ENCODE measurements at places on chromosomes 3 and 15.

- no peak overlapping the region for H3K27ac ChIP-seq
- no peak overlapping the region for H3K4me3 ChIP-seq
- H3K4me1 ChIP-seq: no peaks in the 10 kb centered on the region
- H3K27me3 ChIP-seq: peaks cover 9% of the 10 kb centered on the region
These were observed 210.0 kb upstream of the IGF1R start for GRCh38 chr15:98438326-98438725.

GRCh38 chr3:128882719-128883118 is 3.3 kb downstream of the ACAD9 start:
- peaks cover 46% of the 10 kb centered on the region for H3K4me1 ChIP-seq
- peaks cover 43% of the 10 kb centered on the region for H3K36me3 ChIP-seq
- peak overlapping the region; percentile 24 for H3K27ac ChIP-seq
- H3K27me3 ChIP-seq: no peaks in the 10 kb centered on the region
- no peak for DNase-seq

DNA sequence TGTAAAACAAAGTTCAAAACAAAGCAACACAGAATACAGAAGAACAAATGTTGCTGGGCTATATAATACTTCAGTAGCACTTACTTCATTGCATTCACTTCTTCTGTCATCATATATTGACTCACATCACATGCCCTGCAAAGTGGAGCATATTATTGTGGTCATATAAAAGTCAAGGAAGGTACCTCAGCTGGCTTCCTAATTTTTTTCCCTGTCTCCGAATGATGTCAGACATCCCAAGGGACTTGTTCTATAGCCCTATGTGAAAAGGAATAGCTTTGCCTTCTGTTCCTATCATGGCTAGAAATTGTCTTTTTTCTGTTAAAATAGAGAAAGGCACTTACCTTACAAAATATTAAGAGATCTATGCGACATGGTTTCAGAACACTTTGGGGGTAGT is 109.4 kb downstream of the LRTM1 start:
- no peaks in the 10 kb centered on the region for H3K4me1 ChIP-seq
- no peaks in the 10 kb centered on the region for H3K36me3 ChIP-seq
- no peaks in the 10 kb centered on the region for H3K27me3 ChIP-seq
- H3K4me3 ChIP-seq: no peak overlapping the region
- no peak overlapping the region for H3K27ac ChIP-seq
- DNase-seq: no peak

DNA sequence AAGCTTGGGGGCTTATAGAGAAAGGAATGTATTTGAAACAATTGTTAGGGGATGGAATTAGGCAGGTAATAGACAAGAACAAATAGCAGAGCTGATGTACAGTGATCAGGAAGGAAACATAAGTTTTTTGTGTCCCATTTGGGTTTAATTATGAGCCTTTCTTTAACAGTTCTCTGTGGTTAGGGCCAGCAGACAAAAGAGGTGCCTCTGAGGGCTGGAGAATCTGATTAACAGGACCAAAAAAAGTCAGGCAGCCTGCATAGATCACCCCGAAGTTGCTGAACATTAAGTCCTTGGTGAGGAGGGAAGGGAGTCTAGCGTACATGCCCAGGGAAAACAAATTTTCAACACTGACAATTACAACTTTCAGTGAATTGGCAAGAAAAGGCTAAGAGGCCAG is 88.6 kb upstream of the SPRED1 start:
- no peak overlapping the region for H3K27ac ChIP-seq
- H3K4me1 ChIP-seq: no peaks in the 10 kb centered on the region
- H3K36me3 ChIP-seq: no peaks in the 10 kb centered on the region
- peaks cover 31% of the 10 kb centered on the region for H3K27me3 ChIP-seq
- DNase-seq: no peak

DNA sequence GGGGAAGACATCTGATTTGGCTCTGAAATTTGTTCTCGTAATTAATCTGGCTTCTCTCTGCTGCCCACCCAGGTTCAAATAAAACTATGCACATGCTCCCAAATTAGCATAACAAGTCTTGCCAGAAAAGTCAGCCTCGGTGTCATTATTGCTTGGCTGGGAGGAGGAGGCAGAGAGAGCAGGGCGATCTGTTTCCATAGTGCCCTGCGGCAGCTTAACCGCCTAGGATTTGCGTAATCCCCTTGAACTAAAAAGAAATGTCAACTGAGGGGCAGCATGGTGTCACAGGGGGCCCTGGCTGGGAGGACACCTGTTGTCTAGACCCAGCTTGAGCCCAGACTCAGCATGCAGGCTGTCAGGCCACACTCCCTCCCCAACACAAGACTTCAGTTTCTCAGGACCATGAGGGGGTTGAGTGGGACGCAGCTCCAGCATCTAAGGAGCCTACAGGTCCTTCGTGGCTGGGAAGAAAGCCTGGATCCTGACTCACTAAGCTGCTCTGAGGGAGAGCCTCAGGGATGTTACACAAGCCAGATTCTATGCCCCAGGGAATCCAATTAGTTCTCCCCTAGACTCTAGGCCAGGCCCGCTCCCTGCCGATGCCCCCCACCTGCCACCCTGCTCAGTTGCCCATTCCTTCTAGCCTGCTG is 17.3 kb downstream of the MRPS11 start:
- no peaks in the 10 kb centered on the region for H3K4me1 ChIP-seq
- no peaks in the 10 kb centered on the region for H3K27me3 ChIP-seq
- no peaks in the 10 kb centered on the region for H3K36me3 ChIP-seq
- no peak overlapping the region for H3K4me3 ChIP-seq
- no peak overlapping the region for H3K27ac ChIP-seq

GRCh38 chr3:30516238-30516637 is 90.2 kb upstream of the TGFBR2 start:
- H3K36me3 ChIP-seq: no peaks in the 10 kb centered on the region
- H3K27ac ChIP-seq: no peak overlapping the region
- no peak for DNase-seq

GRCh38 chr3:42053476-42053875 is 37.7 kb upstream of the TRAK1 start:
- no peak for DNase-seq
- H3K27me3 ChIP-seq: no peaks in the 10 kb centered on the region
- H3K4me3 ChIP-seq: no peak overlapping the region
- no peak overlapping the region for H3K27ac ChIP-seq

- peaks cover 26% of the 10 kb centered on the region for H3K27me3 ChIP-seq
- no peaks in the 10 kb centered on the region for H3K4me1 ChIP-seq
- DNase-seq: no peak
These were observed 297.7 kb upstream of the CHRM5 start for GRCh38 chr15:33670567-33670966.

DNA sequence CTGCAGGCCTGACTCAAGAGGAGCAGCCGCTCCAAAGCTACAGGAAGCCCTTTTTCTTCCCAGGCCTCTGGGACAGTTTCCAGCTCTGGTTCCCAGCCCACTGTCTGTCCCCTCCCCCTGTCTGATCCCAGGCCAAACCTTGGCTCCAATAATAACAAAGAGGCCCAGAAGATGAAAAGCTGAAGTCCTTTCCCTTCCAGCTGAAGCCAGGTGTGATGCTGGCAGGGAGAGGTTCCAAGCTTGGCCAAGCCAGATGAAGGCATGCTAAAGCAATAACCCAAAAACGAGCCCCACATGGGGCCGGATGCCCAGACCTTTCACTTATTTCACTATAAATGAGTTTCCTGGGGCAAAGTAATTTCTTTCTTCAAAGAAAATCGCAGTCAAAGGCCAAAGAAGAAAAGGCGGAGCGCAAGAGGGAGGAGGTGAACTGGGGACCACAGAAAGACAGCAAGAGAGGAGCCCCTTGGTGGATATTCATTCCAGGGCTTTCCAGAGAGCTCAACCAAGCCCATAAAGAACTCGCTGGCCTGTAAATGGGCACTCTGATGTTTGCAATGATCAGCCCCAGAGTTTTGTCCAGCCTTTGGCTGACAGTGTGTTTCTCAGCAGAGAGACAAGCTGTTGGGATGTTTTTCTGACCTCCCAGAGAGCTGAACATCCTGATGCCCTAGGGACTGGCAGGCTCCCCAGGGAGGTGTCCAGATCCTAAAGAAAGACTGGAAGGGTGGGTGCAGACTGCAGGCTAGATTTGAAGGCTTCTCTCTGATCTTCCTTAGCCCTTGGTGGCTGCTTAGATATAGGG is 157.6 kb downstream of the UACA start:
- H3K27ac ChIP-seq: no peak overlapping the region
- peaks cover 11% of the 10 kb centered on the region for H3K27me3 ChIP-seq
- DNase-seq: no peak
- H3K4me1 ChIP-seq: no peaks in the 10 kb centered on the region

- H3K4me3 ChIP-seq: no peak overlapping the region
- no peaks in the 10 kb centered on the region for H3K36me3 ChIP-seq
- no peak for DNase-seq
- H3K27me3 ChIP-seq: no peaks in the 10 kb centered on the region
- no peak overlapping the region for H3K27ac ChIP-seq
- H3K4me1 ChIP-seq: no peaks in the 10 kb centered on the region
These were observed 936.1 kb downstream of the PLOD2 start for GRCh38 chr3:145224886-145225285.

DNA sequence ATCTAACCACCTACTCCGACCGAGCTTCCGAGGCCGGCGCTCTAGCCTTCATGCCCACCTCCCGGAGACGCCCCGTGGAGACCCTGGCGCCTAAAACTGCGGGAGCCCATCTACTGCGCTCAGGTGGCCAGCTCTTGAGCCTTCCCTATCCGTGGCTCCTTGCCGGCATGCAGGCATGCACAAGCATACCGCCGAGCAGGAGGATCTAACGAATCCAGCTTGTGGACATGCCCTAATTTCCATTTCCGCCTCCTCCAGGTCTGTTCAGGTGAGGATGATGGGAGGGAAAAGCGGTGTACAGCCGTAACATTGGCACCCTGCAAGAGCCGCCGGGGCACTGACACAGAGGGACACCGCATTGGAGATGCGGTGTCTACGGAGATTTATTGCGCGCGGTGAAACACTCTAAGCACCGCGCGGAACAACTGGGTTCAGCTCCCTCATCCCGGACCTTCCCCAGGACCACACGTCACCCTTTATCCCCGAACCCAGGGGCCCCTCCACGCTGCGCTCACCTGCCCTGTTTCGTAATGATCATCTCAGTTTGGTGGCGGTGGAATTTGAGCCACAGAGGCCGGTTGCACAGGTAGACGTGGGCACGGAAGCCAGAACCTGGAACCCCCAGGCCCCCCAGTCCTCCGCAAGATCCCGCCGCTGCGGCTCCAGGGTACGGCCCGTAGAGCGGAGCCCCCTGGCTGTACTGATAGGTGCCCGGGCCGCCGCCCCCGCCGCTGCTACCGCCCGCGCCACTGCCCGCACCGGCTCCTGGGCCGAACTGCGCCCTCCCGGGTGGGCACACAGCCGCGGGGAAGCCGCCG is 1.0 kb downstream of the EOMES start:
- peaks cover 48% of the 10 kb centered on the region for H3K4me1 ChIP-seq
- H3K27me3 ChIP-seq: peaks cover under 1% of the 10 kb centered on the region
- peak overlapping the region; percentile 100 for H3K4me3 ChIP-seq
- peaks cover 74% of the 10 kb centered on the region for H3K36me3 ChIP-seq
- H3K27ac ChIP-seq: peak overlapping the region; percentile 98
- peak; percentile 33 for DNase-seq

Data from effector memory CD8-positive, alpha-beta T cell (primary cell).